T-helper 17 cell (primary cell): ENCODE measurements at places on chromosomes 11 and 22. TPM values are rescaled to one million over a fixed set of nuclear protein-coding genes. Genes with fewer than 3 reads are reported as not detected.

GRCh38 chr11:103683576-103683975 is 352.9 kb upstream of the DDI1 start:
- DNase-seq: no peak
- no peak overlapping the region for H3K27ac ChIP-seq
- H3K27me3 ChIP-seq: peaks cover 23% of the 10 kb centered on the region
- H3K4me1 ChIP-seq: peaks cover 6% of the 10 kb centered on the region
- no peak overlapping the region for H3K4me3 ChIP-seq

DNA sequence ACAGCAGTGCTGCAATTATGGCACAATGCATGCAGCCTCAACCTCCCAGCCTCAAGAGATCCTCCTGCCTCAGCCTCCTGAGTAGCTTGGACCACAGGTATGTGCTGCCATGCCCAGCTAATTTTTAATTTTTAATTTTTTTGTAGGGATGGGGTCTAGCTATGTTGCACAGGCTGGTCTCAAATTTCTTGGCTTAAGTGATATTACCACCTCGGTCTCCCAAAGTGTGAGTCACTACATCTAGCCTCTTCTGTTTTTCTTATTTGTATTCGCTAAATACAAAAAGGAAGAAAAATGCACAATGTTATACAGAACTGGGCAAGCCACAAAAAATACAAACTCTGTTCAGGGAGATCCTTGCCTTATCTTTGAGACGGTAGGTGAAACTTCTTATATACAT is 62.1 kb downstream of the DDI1 start:
- H3K36me3 ChIP-seq: peaks cover 2% of the 10 kb centered on the region
- H3K4me3 ChIP-seq: no peak overlapping the region
- no peak for DNase-seq
- no peaks in the 10 kb centered on the region for H3K4me1 ChIP-seq
- no peaks in the 10 kb centered on the region for H3K27me3 ChIP-seq
- no peak overlapping the region for H3K27ac ChIP-seq

DNA sequence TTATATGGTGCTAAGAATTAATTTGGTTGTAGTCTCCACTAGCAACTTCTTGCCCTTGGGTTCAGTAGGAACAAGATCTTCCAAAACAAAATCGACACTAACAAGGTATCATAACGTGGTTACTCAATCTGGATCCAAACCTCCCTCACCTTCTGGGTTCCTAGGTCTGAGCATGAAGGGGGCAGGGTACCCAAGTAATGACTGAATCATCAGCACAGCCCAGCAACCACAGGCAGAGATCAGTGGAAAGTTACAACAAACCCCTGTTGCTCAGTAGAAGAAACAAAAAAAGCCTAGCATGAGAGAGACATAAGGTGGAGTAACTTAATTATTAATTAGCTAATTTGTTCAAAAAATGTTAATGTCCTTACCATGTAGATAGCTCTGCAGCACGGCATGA is 221.4 kb downstream of the BLID start:
- H3K4me3 ChIP-seq: no peak overlapping the region
- peaks cover 6% of the 10 kb centered on the region for H3K27me3 ChIP-seq
- H3K36me3 ChIP-seq: no peaks in the 10 kb centered on the region
- DNase-seq: no peak
- H3K4me1 ChIP-seq: no peaks in the 10 kb centered on the region

GRCh38 chr11:134363161-134363560 is 31.4 kb downstream of the GLB1L2 start:
- H3K36me3 ChIP-seq: peaks cover 3% of the 10 kb centered on the region
- H3K27ac ChIP-seq: no peak overlapping the region
- no peak for DNase-seq
- peaks cover 22% of the 10 kb centered on the region for H3K27me3 ChIP-seq
- H3K4me3 ChIP-seq: no peak overlapping the region

- H3K36me3 ChIP-seq: no peaks in the 10 kb centered on the region
- no peak overlapping the region for H3K4me3 ChIP-seq
- H3K4me1 ChIP-seq: peaks cover 5% of the 10 kb centered on the region
- H3K27me3 ChIP-seq: peaks cover 30% of the 10 kb centered on the region
- no peak overlapping the region for H3K27ac ChIP-seq
- DNase-seq: no peak
Measured at GRCh38 chr22:43390872-43391271, 20.9 kb upstream of the MPPED1 start.

DNA sequence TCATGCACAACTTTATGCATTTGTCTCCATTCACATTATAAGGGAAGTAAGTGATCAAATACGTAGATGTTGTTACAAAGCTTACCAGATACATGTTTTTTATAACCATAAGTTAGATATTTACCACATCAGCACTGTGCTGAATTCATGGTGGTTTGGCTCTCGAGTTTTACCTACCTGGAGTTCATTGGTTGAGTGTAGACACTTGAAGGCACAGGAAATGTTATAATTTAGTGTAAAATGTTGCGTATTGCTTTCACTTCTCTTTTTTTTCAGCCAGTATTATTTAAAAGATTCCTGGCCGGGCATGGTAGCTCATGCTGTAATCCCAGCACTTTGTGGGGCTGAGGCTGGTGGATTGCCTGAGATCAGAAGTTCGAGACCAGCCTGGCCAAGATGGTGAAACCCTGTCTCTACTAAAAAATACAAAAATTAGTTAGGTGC is 53.1 kb upstream of the GRK2 start:
- no peak overlapping the region for H3K27ac ChIP-seq
- H3K36me3 ChIP-seq: peaks cover 3% of the 10 kb centered on the region
- peaks cover 4% of the 10 kb centered on the region for H3K4me1 ChIP-seq
- no peak overlapping the region for H3K4me3 ChIP-seq
- no peak for DNase-seq
- H3K27me3 ChIP-seq: no peaks in the 10 kb centered on the region

DNA sequence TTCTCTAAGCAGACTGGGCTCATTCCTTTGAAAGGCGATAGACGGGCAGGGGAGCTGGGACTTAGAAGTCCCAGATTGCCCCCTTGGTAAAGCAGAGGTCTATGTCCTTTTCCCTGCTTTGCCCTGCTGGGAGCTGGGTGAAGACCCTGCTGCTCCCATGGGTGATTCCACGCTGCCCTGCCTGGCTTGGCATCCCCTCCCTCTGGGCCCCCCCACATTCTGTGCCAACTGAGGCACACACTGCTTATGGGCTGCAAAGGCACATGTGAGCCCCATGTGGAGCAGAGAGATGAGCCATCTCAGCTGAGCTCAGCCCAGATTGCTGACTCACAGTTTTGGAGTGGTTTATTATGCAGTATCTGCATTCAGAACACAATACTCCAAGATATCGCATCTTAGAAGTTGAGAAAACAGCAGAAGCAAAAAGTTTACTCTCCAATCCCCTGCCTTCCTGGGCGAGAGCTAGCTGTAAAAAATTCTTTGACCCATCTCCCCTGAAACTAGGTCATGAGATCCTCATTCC is 127.2 kb downstream of the ST3GAL4 start:
- DNase-seq: no peak
- no peaks in the 10 kb centered on the region for H3K36me3 ChIP-seq
- no peak overlapping the region for H3K4me3 ChIP-seq
- H3K27me3 ChIP-seq: peaks cover 14% of the 10 kb centered on the region
- peaks cover 20% of the 10 kb centered on the region for H3K4me1 ChIP-seq

DNA sequence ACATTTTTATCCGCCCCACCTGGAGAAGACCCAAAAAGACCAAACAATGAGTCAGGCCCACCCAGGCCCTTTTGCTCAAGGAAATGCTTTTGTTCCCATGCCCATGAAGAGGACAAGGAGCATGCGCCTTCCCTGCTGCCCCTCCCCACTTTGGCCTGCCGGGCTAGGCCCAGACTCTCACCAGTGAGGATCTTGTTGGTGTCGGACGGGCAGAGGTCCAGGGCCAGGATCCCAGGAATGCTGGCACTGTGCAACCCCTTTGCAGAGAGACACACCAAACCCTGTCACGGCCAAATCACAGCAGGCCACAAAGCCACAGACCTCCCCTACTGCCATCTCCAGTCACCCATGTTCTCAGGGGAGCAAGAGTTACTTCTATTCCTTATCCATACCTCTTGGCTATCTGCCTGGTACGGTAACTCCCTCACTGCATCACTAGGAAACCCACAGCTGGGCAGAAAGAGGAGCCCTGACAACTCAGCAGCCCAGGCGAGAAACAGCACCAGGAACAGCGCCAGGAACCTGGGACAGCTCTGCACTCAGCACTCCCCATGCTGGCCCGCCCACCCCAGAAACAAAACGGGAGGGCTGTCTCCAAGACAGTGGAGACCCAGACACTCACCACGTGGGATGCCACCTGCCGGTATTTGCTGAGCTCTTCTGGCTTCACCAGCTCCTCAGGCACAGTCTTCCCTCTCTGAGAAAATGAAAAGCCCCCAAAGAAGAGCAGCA is 5.5 kb downstream of the PRPF19 start:
- H3K27me3 ChIP-seq: no peaks in the 10 kb centered on the region
- H3K36me3 ChIP-seq: peaks cover 8% of the 10 kb centered on the region
- no peak overlapping the region for H3K4me3 ChIP-seq
- H3K27ac ChIP-seq: no peak overlapping the region

DNA sequence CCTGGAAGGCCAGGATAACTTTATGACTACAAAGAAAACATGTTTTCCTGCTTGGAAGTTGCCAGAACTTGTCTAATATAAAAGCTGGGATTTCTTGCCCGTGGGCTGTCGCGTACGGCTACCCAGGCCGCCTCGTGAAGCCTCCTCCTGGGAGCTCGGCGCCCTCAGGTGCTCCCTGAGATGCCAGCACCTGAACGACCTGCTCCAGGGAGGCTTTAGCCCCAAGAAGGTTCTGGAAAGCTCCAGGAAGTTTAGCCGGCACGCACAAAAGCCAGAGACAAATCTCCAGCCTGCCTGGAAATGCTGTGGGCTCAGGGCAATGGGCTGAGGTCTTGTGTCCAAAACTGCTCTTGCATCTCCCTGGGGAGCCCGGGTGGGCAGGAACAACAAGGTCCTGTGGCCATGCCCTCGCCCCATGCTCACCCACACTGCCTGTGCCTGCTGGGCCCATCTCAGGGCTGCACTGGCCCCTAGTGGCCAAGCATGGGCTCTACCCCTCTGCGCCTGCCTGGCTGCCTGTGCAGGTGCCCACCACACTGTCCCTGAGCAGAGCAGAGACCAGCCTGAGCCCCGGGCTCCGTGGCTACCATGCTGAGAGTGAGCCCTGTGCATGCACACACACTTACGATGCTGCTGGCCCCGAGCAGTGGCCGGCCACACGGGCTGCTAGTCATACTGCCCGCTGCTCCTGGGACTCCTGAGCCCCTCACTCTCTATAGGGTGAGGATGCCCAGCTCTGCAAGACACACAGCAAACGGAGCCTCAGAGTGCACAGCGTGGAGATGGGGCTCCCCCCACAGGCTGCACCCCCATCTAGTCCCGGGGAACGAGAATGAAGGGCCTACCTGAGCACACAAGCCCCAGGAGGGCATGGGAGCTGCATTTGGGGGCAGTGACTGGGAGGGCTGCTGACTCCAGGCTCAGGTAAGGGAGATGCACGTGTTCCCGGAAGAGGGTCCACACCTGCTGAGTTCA is 4.9 kb upstream of the CELSR1 start:
- H3K4me3 ChIP-seq: no peak overlapping the region
- peaks cover 10% of the 10 kb centered on the region for H3K4me1 ChIP-seq
- peaks cover 29% of the 10 kb centered on the region for H3K27me3 ChIP-seq
- DNase-seq: peak; percentile 70
- no peaks in the 10 kb centered on the region for H3K36me3 ChIP-seq

DNA sequence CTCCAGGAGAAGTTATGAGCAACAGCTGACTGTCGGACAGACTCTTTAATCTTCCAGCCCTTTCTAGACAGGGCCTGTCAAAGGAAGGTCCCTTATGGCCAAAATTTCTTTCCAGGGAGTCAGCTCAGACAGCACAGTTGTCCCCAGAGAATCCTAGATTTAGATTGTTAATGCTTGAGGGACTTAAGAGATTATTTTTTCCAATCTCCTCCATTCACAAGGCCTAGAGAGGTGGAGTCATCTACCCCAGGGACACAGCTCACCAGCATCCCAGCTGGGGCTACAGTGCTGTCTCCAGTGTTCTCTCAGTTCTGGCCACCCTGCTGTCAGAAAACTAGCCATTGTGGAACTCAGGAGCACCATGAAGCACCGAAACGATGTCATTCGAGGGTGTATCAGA is 7.8 kb downstream of the DSCAML1 start:
- no peak for DNase-seq
- H3K36me3 ChIP-seq: no peaks in the 10 kb centered on the region
- no peak overlapping the region for H3K4me3 ChIP-seq
- peaks cover 99% of the 10 kb centered on the region for H3K27me3 ChIP-seq

- H3K27me3 ChIP-seq: no peaks in the 10 kb centered on the region
- H3K36me3 ChIP-seq: no peaks in the 10 kb centered on the region
- peak; percentile 2 for DNase-seq
- no peak overlapping the region for H3K4me3 ChIP-seq
Measured at GRCh38 chr11:2522631-2523255, 77.9 kb downstream of the KCNQ1 start.

GRCh38 chr11:126612671-126613070 is 257.2 kb downstream of the ST3GAL4 start:
- no peak overlapping the region for H3K27ac ChIP-seq
- H3K4me3 ChIP-seq: no peak overlapping the region
- peaks cover 32% of the 10 kb centered on the region for H3K27me3 ChIP-seq

GRCh38 chr11:121086866-121087265 is 14.2 kb upstream of the TECTA start:
- H3K36me3 ChIP-seq: peaks cover 14% of the 10 kb centered on the region
- peaks cover 10% of the 10 kb centered on the region for H3K4me1 ChIP-seq
- no peak for DNase-seq
- H3K27me3 ChIP-seq: no peaks in the 10 kb centered on the region
- no peak overlapping the region for H3K27ac ChIP-seq

DCDC1 gene
- 0.21 TPM for total RNA-seq

KCNK7 gene
- 5.7 TPM for total RNA-seq

PHRF1 gene
- 36.7 TPM for total RNA-seq

KCNK4 gene
- not detected for total RNA-seq

TBX10 gene
- not detected for total RNA-seq
